ENCODE measurements at places on chromosomes 7 and 10. TPM values are rescaled to one million over a fixed set of nuclear protein-coding genes. Genes with fewer than 3 reads are reported as not detected.

DNA sequence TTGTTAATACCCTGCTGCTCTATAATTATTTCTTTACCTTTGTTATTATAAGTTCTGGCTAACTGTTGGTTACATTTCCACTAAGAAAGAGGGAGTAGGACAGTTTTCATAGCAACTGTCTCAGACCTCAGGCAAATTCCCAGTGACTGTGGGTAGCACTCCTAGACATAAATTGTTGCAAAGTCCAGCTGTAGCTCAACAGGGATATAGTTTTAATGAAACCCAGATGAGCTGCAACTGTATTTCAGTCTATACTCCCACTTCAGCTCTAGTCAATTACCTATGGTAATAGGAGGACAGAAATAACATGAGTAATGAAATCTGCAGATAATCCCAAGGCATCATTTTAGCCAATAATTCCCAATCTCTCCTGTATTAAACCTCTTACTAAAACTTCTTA, 103.0 kb upstream of the SEMA3A start:
- no peak for DNase-seq

The HNRNPH3 gene
- 228 TPM for total RNA-seq

- peak; percentile 81 for DNase-seq
These were observed 35.5 kb upstream of the BICC1 start for GRCh38 chr10:58477122-58477521.

The STEAP1B gene
- total RNA-seq: 20.6 TPM

GRCh38 chr10:106935978-106936451, 228.5 kb downstream of the SORCS1 start:
- no peak for DNase-seq

The NPY4R gene
- total RNA-seq: 0.14 TPM

- DNase-seq: no peak
These were observed 3.7 kb downstream of the OGA start for GRCh38 chr10:101814466-101815071.

The DNAJC9 gene
- total RNA-seq: 37.1 TPM

GRCh38 chr7:30178748-30179436, 44.1 kb downstream of the MTURN start:
- DNase-seq: no peak

The CHST15 gene
- 11.7 TPM for total RNA-seq

GRCh38 chr7:34342387-34342786, 315.6 kb upstream of the NPSR1 start:
- DNase-seq: no peak

The TMEM209 gene
- total RNA-seq: 37.9 TPM

GRCh38 chr10:6200734-6201515, 1.8 kb upstream of the PFKFB3 start:
- DNase-seq: peak; percentile 69

- no peak for DNase-seq
These were observed 175.2 kb upstream of the TCF7L2 start for GRCh38 chr10:112774798-112775197.

Measured in endodermal cell (in vitro differentiated cells).